Left ventricle myocardium superior (tissue), 1 donor: ENCODE measurements at places on chromosomes 2 and 18. TPM values are rescaled to one million over a fixed set of nuclear protein-coding genes. Genes with fewer than 3 reads are reported as not detected.

Gene C18orf54
- 1.7 TPM for total RNA-seq

Gene TXNDC2
- total RNA-seq: not detected

DNA sequence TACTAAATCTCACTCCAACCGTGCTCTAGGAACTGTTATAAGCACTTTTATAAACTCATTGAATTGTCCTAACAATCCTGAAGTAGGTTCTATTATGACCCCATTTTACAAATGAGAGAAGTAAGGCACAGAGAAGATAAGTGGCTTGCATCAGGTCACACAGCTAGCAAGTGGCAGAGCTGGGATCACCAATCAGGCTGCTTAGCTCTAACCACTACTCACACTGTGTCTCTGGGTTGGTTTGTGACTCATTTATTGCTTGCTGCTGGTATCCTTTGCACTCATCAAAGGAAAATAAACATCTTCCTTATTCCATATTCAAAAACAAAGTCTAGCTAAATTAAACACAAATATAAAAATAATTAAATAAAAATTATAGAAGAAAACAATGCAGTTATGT, 42.5 kb upstream of the IL1R2 start:
- no peak for DNase-seq

GRCh38 chr2:12501469-12502158, 215.1 kb upstream of the TRIB2 start:
- peak; percentile 43 for DNase-seq

- DNase-seq: no peak
Measured at GRCh38 chr2:172510548-172510947, 45.3 kb upstream of the PDK1 start.

GRCh38 chr2:236302555-236302954, 38.3 kb upstream of the ASB18 start:
- DNase-seq: no peak

GRCh38 chr18:57891707-57892391, 88.7 kb upstream of the ATP8B1 start:
- no peak for DNase-seq

GRCh38 chr18:49565612-49566011, 3.8 kb downstream of the LIPG start:
- peak; percentile 55 for DNase-seq

DNA sequence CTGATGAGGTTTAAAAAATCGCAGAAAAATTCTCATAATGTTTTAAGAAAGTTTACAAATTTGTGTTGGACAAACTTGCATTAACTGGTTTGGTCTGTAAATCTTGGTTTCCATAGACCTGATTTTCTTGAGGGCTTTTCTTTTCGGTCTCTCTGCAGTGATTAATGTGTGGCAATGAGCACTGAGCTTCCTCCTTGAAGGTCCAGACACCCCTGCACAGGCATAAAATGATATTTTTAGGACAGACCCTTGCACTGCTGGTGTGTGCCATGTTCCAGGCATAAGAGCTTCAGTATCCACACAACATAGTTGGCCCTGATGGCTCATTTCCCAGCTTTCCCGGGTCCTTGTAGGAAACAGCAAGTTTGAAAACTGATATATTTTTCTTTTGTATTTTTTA, 33.7 kb downstream of the MRPL33 start:
- DNase-seq: no peak

GRCh38 chr2:80074321-80075070, 230.1 kb downstream of the LRRTM1 start:
- DNase-seq: no peak
